CD4-positive, alpha-beta T cell treated with Interleukin-4 for 1 hour (primary cell): ENCODE measurements at places on chromosomes 11 and 22.

DNA sequence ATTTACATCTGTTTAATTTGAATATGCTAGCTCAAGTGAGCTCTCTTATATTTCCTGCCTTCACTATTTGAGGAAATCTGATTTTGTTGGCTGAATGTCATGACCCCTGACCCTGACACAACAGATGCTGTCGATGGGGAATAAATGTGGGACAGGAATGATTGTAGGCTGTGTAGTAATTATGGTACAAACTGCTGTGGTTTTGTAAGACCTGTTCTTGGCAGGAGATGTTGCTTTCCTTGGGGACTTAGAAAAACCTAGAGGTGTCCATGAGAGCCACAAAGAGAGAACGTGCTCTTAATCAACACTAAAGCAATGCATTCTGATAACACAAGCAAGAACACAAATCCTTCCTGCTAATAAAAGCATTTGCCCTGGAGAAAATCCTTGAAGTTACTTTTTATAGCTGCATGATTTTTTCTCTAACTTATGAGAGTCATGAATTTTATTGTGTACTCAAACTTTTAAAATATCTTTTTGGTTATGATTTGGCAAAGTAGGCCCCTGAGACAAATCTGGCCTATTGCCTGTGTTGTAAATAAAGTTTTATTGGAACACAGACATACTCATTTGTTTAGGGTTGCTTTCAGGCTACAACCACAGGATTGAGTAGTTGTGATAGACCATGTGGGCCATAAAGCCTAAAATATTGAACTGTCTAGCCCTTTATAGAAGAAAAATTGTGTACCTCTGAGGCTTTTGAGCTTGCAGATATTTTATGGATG lies 90.2 kb downstream of the DDX10 start:
- no peak for DNase-seq

GRCh38 chr11:59770319-59770718 lies 15.1 kb downstream of the STX3 start:
- no peak for DNase-seq

- peak; percentile 63 for DNase-seq
These were observed 77.9 kb upstream of the TIMP3 start for GRCh38 chr22:32723643-32724042.

DNA sequence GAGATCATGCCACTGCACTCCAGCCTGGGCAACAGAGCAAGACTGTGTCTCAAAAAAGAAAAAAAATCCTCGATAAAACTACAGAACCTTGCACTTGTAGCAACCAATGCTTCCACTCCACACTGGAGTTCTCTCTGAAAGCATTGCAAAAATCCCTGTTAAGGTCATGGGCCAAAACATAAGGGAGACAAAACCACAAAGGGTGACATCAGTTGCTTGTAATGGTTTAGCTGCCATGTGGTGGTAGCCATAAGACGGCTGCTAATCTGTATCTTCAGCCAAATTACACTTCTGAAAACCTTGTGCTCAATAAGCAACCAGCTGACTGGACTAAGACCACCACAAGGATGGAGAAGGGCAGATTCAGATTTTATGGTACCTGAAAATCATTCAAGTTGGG lies 20.6 kb upstream of the TPH1 start:
- no peak for DNase-seq

- no peak for DNase-seq
These were observed 35.2 kb downstream of the GDPD5 start for GRCh38 chr11:75490221-75491181.

DNA sequence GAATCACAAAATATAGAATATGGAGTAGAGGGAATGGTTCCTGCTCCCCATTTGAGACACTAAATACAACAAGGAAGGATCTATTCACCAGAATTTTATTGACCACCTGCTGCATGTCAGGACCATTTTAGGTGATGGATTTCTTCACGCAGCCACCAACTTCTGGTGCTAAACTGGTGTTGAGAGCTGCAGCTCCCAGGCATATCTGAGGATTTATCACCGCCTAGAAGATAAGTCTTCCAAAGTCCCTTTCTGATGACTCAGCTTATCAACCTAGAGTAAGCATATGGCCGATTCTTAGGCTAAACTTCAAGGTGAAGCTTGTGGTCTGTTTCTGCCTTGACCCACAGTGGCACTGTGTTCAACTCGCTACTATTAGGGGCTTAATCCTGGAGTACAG lies 6.7 kb downstream of the DDI1 start:
- no peak for DNase-seq

GRCh38 chr11:62119569-62119968 lies 4.2 kb upstream of the INCENP start:
- no peak for DNase-seq

- DNase-seq: no peak
These were observed 122.7 kb upstream of the TRPC6 start for GRCh38 chr11:101706541-101706940.

DNA sequence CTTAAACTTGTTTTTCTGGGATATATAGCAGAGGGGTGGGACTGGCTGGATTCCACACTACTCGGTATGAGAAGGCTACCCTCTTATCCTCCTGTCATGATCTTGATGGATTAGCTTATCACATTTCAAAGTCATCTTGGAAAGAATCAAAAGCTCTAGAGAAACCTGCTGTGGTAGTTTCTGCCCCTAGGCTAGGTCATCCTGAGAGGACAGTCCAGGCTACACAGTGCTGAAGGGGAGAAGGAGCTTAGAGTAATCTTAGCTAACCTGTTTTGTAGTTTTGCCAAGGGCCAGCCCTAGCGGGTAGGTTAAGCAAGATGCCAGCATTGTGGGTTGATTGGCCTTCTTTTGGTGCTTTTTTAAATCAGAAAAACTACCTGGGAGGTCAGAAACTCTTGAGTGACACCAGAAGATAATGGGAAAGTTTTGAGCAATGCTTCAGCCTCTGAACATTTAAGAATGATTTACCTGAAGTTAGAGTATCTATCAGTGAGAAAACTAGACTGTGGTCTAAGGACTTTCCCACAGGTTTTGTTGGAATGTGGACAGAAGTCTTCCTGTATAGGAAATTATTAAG lies 21.3 kb downstream of the PIWIL4 start:
- no peak for DNase-seq

DNA sequence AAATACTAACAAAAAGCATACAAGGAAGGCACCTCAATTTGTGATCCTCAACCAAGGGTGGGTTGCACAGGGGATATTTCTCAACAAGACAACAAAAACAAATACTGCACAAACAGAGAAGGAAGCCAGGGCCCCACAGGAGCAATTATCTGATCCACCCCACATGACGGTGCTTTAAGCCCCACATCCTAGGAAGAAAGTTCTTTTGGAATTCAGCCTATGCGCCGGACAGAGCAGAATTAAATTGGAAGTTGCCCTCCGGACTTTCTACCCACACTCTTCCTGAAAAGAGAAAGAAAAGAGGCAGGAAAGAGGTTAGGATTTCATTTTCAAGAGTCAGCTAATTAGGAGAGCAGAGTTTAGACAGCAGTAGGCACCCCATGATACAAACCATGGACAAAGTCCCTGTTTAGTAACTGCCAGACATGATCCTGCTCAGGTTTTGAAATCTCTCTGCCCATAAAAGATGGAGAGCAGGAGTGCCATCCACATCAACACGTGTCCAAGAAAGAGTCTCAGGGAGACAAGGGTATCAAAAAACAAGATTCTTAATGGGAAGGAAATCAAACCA lies 40.6 kb downstream of the OSBP start:
- DNase-seq: no peak

DNA sequence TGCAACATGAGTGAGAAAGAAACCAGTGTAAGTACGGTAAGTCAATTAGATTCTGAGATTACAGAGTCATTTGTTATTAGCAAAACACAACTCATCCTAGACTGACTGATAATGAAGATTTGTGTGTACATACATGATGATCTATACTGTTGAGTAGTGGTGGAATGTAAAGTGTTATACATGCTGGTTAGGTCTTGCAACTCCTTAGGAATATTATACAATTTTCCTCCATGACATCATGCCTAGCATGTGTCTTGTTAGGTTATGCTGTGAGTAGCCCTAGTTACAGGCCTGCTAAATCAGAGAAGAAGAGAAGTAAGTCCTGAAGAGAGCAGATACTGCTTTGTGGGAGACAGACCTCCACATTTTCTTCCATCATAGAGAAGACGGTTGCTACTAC lies 880.6 kb downstream of the LUZP2 start:
- DNase-seq: no peak

- DNase-seq: no peak
These were observed 63.5 kb downstream of the SIK2 start for GRCh38 chr11:111665777-111666176.

GRCh38 chr22:24026056-24026455 lies 15.0 kb downstream of the CABIN1 start:
- no peak for DNase-seq

- no peak for DNase-seq
These were observed 722 bp upstream of the GUCY1A2 start for GRCh38 chr11:107018902-107019493.
